ENCODE measurements at places on chromosomes 16 and 17.

DNA sequence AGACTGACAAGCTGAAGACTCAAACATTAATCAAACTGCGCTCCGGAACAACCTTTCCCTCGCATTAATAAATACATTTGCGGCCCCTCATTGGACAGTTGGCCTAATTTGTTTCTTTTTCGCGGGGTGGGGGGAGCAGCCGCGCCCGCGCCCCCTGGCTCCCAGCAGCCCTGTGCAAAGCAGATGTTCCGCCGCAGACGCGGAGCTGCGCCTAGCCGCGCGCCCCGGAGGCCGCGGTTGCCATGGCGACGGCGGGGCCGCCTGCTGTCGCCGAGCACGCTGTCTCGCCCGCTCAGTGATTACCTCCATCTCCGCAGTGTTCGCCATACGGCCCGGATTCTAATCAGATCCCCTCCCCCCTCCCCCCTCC is 25.5 kb downstream of the COPZ2 start:
- peak; percentile 70 for DNase-seq

DNA sequence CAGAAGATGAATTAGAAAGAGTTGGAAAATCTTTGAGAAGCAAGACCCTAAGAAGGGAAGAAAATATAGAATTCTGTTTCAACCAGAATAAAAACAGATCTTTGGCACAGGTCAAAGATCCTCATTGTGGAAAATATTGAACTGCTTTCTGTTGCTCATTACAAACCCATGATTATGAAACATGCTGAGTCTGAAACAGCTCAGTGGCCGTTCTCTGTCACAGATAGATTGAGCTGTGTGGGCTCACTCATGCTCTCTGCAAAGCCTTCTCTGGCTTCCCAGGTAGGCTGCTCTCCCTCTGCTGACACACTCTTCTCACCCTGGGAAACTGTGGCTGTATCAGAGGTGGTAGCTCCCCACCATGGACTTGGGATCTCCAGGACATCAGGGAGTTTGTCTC is 3.4 kb upstream of the KRT38 start:
- DNase-seq: no peak

DNA sequence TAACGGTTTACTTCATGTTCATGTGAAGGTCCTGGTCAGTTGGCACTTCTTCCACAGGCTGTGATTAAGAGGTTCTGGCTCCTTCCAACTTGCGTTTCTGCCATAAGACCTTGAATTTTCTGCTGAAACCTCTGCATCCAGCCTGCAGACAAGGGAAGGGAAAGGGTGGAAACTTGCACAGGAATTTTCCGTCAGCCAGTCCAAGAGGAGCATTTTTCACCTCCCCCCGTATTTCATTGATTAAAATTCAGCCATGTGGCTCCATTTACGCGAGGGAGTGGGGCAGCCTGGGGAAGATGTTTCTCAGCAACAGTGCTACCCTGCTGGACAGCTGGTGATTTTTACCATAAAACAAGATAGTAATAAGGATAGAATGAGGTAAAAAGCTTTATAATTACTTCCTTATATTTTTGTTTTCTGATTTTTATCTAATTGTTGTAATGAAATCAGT is 101.5 kb upstream of the SMIM36 start:
- no peak for DNase-seq

GRCh38 chr17:37211136-37211535 is 164.6 kb upstream of the C17orf78 start:
- no peak for DNase-seq

DNA sequence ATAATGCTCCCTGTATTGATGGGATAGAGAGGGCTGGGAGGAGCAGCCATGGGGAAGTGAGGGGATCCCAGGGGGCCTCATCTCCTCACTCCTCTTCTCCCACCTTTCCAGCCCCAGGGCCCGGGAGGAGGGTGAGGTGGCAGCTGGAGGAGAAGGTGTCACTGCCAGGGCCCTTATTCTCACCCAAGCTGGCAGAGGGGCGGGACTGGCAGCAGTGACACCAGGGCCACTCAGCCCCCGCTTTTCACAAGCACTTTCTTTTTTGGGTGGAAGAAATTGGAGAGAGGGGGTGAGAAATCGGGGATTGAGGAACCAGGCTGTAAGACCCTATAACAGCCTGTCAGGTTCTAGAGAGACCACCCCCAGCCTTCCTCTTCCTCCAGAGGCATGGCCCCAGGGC is 2.4 kb upstream of the TBX21 start:
- DNase-seq: no peak

DNA sequence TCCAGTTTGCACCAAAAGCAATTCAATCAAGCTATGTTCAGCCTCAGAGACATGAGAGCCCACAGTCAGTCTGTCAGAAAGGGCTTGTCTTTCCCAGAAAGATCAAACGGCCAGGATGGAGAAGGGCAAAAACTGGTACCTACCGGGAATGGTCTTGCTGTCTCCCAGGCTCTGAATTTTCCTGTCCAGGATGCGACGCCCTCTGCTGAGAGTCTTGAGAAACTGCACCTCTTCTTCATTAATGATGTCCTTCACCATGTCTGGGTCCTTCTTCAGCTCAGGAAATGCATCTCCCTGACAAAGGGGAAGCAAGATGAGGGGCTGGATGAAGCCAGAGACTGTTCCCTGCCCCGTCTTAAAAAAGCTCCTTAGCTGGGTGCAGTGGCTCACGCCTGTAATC is 15.8 kb upstream of the EXOSC6 start:
- no peak for DNase-seq

DNA sequence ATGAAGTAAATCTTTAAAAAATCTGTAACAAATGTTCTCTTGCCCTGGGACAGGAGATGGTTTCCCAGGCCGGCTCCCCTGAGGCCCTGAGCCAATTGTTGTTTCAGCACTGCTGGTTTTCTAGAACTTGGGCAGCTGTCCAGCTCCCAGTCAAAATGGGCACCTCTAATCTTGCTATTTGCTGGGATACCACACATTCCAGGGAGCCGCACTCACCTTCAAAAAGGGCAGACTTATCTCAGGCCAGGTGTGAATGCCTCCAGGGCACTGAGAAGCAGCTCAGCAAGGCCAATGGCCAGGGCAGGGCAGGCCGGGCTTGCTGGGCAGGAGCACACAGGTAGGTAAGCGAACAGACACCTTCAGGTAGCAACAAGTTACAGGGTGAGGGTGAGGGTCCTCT is 24.4 kb downstream of the TRIM16 start:
- DNase-seq: no peak

DNA sequence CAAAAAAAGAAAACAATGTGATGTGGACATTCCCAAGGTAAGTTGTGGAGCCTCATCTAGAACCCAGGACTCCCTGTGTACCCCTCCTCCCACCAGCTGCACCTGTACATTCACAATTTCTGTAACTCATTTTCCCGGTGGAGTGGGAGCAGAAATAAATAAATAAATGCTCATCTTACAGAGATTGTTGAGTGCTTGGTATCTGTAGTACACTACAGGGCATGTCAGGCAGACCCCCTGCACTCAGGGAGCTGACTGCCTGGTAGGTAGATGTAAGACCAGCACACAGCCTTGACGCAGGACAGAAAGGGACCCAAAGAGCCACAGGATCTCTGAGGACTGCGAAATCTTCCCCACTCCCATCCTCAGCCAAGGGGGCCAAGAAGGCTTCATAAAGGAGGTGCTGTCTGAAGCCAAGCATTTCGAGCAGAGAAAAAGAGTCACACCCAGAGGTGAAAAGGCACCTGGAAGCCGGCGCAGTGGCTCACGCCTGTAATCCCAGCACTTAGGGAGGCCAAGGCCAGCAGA is 6.5 kb downstream of the EIF1 start:
- DNase-seq: no peak

- DNase-seq: no peak
These were observed 415 bp downstream of the XYLT1 start for GRCh38 chr16:17470182-17470907.

DNA sequence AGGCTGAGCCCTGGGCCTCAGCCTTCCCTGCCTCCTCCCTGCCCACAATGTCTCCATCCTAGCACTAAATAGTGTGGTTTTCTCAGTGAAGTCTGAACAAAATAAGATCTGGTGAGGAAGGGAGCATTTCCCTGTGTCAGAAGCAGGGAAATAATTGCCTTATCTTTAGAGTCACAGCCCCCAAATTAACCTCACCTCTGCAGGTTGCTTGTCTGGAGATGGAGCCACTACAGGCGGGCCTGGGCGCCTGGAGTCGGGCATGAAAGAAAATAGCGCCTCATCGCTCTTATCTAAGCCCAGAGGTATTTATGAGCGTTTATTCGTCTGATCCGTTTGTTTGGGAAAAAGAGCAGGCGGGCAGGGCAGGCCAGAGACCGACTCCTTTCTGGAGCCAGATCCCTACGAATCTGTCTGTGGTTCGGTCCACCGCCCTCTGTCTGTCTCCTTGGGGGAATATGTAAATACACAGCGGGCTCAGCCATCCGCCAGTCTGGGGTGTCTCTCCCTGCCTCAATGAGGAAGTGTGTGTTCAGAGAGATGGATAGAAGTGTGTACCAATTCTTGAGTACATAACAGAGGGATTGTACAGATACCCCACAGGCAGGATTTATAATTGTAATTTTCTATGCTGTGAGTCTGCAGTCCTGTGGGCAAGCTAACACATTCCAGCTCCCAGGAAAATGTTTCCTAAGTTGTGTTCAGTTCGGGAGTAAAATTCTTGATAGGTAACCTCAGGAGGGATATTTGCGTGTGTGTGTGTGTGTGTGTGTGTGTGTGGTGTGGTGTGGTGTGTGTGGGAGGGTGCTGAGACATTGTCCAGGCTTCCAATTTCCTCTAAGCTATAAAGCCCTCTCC is 4.3 kb downstream of the HOXB6 start:
- DNase-seq: no peak

DNA sequence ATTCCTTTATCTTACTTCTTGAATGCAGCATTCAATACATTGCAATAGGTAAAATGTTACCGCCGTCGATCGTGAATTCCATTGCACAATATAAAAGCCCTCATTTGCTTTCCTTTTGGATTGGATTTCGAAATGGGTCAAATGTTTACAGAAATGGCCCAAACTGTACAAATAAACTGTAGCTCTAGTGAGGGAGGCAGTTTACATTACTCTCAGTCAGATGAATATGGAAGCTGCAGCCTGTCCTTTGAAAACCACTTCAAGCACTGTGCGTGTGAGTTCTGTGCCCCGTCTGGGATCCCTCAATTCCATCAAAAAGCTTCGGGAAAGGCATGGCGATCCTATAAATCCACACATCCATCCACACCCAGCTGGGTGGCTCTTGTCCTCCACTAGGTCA is 258.6 kb upstream of the FOXF1 start:
- no peak for DNase-seq

DNA sequence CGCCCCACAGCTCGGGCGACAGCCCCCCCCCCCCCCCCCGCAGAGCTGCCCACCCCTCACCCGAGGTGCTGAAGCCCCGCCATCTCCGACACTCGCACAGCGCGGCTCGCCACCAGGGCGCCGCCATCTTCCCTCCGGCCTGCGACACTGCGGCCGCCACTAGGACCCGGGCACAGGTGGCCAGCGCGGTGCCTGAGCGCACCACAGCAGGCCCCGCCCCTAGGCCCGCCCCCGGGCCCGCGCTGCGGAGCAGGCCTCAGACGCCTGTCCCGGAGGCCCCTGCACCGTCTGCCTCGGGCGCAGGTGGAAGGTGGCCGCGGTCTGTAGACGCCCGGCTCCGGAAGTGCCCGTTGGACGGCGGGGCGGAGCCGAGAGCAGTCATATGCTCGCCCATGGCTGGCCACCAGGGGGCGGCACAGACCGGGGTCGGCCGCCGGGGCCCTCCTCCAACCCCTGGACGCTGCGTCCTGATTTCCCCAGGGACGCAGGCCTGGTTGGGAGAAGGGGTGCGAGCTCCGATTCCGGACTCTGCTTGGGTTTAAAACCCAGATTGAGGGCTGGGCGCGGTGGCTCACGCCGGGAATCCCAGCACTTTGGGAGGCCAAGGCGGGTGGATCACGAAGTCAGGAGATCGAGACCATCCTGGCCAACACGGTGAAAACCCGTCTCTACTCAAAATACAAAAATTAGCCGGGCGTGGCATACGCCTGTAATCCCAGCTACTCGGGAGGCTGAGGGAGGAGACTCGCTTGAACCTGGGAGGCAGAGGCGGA is at the start of gene MRPL38:
TSS of gene MRPL38 (minus strand) at position 136 of the 773 bp plus-strand sequence. CDS start at position 127, 9 bp downstream.
- DNase-seq: peak; percentile 92

DNA sequence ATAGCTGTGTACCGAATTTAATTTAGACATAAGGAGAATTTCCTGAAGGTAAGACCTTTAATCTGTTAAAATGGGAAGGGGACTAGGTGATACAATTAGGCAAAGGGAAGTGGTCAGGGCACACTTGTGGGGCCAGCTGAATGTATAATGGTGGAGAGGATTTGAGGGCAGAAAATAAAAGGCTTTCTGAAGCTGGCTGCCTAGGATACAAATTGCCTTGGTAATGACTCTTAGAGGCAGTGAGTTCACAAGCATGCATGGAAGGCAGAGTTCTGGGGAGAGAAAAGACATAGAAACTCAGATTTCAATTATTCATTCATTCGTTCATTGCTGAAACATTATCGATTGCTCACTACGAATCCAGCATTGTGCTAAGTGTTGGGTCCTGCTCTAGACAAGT is 12.4 kb upstream of the NFAT5 start:
- DNase-seq: no peak

DNA sequence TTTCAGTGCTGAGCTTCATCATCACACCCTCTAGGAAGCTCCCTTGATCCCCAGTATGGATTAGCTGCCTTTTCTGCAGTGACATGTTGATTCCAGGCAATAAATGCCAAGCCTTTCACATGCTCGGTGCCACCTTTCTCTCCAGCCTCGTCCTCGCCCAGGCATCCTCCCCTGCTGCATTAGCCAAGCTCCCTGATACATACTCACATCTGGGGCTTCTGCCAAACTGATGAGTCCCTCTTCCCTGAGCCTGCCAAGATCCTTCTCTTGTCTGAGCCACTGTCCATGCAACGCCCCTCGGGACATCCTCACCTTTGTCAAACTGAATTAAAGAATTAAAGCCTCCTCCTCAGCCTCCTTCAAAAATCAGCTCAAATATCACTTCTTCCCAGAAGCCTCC is 538.5 kb upstream of the CDH11 start:
- no peak for DNase-seq

DNA sequence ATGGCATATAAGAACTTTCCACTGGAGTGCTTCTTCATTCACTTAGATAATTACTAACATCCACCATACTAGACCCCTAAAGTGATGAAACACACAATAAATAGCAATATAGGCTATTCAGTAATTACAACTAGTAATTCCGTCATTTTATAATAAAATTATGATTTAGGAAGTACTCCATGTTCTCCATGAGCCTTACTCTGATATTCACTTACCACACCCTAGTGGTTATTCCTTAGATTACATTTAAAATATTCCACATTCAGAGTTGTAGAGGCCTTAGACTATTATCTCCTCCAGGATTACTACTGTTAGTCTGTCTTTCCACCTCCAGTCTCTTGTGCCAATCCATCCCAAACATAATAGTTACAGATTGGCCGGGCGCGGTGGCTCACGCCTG is 62.4 kb downstream of the STH start:
- DNase-seq: no peak

- DNase-seq: no peak
These were observed 21.3 kb downstream of the UBN1 start for GRCh38 chr16:4868535-4868934.

DNA sequence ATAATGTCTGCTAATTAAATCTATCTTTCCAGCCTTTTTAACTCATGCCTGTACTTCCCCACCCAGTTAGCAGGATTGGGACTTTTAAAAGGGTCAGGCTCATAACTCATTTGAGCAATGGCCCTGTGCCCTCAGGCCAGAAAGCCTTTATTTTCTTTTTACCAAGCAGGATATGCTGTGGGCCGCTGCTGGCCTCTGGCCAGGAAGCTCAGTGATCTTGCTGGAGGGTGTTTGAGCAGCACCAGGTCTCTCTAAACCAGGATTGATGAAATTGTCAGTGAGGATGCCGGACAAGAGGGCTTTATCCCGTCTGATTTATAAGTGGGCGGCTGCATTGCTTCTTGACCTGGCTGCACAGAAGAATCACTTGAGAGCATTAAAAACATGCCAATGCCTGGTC is 187.8 kb downstream of the RAB11FIP4 start:
- no peak for DNase-seq

GRCh38 chr17:41329279-41329948 is 13.9 kb upstream of the KRTAP17-1 start:
- no peak for DNase-seq

Data from hindlimb muscle (tissue), 1 donor.